ENCODE measurements at places on chromosomes 3 and 15.

DNA sequence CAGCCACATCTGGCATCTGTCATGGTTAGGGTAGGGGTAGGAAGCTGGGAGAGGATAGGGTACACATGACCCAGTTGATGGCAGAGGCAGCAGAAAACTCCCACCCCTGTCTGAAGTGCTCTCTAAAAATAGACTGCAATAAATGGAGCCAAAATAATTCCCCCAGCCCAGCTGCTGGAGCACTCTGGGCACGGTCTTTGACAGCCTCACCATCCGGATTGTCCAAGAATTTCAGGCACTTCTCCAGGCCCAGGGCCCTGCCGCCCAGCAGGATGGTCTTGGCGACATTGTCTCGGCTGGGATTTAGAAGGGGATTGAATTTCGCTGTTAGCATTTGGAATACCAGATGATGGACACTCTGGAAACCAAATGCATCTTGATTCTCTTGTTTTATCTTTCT is 103.7 kb downstream of the IQSEC1 start:
- DNase-seq, result no peak

DNA sequence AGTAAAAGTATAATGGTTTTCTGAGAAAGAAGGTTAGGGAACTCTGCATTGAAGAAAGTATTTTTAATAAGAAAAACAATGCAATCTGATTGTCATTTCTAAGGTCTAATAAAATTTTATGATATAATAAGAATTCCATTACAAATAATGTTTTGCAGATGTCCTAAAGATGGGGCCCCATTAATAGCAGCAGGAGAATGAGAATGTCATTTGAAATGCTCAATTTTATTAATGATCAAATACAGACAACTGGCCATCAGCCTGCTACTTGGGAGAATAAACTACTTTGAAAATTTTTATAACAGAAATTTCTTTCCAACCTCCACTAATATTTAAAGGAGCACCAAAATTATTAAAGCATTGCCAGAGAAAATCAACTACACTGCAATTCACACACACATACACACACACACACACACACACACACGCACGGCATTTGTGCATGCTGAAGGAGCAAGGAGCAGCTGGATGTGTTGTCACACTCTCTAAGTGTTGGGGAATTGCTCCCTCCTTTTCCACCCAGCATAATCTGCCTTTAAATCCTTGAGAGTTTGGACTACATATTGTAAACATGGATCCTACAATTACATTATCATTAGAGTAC is 109.5 kb downstream of the THRB start:
- no peak for DNase-seq

- no peak for DNase-seq
These were observed 122.9 kb downstream of the GREM1 start for GRCh38 chr15:32840507-32841245.

- no peak for DNase-seq
These were observed 230.4 kb downstream of the PLCL2 start for GRCh38 chr3:17115186-17115585.

- no peak for DNase-seq
These were observed 15.1 kb downstream of the LRRC3B start for GRCh38 chr3:26637698-26638097.

DNA sequence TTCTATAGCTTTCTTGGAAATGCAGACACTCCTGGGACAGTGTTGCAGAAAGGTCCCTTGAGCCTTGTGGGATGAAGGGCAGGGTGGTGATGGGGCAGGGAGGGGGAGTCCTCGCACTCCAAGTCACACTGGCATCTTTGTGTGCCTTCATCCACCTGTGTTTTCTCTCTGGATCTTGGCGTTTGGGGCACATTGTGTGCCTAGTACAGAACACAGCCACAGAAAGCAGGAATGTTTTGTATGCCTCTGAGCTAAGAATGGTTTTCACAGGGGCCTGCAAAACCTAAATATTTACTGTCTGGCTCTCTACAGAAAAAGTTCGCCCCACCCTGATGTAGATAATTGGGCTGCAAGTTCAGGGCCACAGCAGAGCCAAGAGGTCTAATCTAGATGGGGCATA is 5.7 kb downstream of the MYZAP start:
- no peak for DNase-seq

DNA sequence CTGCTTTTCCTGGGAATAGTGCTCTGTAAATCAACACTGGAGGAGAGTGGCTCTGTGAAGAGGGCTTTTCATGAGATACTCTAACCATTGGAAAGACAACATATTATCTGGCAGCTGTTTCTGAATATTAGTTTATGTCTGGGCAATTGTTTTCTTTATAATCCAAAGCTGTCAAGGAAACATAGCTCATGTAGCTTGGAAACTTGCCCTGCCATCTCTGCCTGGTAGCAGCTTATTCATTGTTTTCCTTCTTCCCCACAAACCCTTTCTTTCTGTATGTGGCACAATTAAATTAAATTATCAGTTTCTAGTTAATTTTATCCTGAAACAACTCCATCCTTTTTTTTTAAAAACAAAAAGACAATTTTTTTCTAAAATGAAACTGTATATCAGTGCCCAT is 160.0 kb downstream of the EDEM1 start:
- DNase-seq, result no peak

DNA sequence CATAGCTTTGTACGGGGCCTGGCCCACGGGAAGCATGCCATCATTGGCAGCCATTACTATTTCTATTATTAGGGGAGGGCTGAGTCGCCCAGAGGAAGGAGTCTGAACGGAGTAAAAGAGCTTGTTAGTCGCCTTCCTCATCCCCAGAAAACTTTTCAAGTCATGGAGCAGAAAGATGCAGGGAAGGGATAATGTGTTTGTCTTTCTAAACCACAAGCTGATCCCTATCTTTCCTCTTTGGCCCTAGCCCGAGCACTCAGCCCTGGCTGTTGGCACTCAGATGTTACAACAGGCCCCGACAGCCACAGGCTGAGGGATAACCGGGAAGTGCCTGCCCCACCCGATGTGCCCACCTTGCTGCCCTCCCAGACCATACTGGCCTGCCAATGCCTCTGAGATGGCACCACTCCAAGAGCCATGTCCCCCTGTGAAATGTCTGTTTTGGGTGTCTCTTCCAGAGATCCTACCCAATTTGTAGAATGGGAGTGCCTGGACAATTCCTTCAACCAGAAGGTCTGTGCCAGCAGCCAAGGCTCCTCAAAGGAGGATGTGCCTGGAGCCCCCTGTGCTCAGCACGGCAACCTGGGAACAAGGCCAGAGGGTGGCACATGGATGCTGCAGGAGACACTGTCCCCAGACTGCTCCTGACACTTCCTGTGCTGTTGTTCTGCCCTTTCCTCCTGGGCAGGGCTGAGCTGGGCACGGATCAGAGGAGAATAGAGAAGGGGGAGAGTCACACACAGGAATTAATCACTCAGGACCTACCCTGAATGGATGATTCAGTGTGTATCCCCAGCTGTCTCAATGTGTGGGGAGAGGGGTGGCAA is 10.8 kb downstream of the PAK6 start:
- DNase-seq, result no peak

GRCh38 chr3:140863580-140864009 is 78.0 kb upstream of the SLC25A36 start:
- DNase-seq, result no peak

GRCh38 chr3:124862006-124862405 is 25.2 kb downstream of the ITGB5 start:
- no peak for DNase-seq

- no peak for DNase-seq
These were observed 382.4 kb upstream of the GBE1 start for GRCh38 chr3:82143661-82144412.

GRCh38 chr3:130828948-130829947 is 64.6 kb upstream of the ATP2C1 start:
- no peak for DNase-seq

DNA sequence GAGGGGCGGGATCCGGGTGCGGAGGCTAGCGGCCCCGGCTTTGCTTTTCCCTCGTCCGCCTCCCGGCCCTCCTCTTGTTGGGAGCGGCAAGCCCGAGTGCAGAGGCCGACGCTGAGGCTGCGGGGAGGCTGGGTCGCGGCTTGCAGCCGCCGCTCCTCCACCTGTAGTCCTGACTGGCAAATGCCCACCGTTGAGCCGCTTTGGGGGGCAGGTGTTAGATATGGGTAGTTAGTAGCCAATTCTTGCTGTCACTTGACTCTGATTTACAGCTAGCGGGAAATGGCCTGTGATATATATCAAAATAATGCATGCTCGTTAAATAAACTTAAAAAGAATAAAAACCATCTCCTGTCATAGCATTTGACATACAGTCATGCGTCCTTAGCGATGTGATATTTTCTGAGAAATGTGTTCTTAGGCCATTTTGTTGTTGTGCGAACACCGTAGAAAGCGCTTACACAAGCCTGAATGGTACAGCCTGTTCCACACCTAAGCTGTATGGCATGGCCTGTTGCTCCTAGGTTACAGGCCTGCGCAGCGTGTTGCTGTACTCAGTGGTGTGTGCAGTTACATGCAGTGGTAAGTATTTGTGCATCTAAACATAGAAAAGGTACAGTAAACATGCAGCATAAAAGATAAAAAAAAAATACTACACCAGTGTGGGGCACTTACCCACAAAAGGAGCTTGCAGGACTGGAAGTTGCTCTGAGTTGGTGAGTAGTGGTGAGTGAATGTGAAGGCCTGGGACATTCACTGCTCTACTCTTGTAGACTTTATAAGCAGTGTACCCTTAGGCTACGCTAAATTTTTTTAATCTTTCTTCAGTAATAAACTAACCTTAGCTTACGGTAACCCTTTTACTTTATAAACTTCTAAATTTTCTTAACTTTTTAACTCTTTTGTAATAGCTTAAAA is 873 bp downstream of the CAPN7 start:
- DNase-seq, result no peak

- no peak for DNase-seq
These were observed 27.0 kb upstream of the MFGE8 start for GRCh38 chr15:88940110-88940675.

DNA sequence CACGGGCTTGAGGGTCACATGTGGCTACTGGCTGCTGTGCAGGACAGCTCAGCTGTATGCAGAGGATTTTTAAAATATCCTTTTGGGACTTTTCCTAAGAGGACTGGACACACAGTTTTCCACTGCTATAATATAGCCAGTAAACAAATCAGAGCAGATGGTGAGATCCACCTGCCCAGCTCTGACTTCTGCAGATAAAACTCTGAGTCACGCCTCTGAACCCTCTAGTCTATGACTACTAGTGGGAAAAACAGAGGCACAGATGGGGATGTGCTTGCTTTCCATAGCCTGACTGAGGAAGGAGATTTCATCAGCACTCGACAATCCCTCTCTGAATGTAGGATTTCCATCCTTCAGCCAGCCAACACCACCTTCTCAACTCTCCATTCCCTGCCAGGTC is 45.1 kb downstream of the COLQ start:
- no peak for DNase-seq

DNA sequence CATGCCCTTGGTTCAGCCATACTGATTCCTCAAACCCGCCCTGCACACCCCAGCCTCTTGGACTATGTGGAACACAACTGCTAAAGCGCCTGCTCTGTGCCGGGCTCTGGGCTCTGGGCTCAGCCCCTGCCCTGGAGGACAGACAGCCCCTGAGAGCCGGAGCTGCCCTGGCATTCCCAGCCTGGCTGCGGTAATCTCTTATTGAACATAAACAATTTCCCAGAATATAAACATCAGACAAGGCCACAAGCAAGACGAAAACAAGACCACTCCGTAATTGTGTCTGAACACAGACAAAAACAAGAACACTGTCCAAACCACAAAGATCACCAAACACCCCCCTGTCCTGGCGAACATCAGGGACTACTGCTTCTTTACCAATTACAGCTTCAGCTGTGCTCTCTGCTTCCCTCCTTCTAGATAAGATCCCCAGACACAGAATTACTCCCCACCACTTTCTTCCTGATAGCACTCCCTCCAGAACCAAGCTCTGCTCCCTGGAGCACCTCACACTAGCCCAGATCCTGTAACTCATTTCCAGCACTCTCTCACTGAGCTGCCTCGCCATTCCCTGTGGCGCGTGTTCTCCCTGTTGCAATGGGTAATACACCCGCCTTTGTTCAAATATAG is 57.1 kb upstream of the TLE3 start:
- DNase-seq, result no peak
